ENCODE measurements at places on chromosomes 4 and X.

DNA sequence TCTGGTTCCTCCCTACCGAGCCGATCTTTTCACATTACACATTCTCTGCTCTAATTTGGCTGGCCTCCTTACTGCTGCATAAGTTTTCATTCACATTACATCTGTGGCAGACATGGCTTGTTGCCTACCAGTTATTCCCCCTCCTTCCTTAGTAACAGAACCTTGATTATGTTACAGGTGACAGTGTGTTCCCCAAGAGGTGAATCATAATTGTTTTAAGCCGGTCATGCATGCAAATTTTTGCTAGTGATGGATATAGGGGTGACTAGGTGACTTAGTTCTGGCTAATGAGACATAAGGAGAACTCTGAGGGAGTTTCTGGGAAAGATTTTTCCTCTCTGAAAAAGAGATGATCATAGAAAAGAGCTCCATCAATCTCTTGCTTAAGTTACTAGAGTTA is 8.4 kb upstream of the LAMP2 start:
- DNase-seq, result no peak

GRCh38 chrX:41739871-41740270 is 15.9 kb downstream of the GPR82 start:
- no peak for DNase-seq

- DNase-seq, result no peak
Observed at GRCh38 chr4:11149612-11150259, 279.0 kb downstream of the HS3ST1 start.

DNA sequence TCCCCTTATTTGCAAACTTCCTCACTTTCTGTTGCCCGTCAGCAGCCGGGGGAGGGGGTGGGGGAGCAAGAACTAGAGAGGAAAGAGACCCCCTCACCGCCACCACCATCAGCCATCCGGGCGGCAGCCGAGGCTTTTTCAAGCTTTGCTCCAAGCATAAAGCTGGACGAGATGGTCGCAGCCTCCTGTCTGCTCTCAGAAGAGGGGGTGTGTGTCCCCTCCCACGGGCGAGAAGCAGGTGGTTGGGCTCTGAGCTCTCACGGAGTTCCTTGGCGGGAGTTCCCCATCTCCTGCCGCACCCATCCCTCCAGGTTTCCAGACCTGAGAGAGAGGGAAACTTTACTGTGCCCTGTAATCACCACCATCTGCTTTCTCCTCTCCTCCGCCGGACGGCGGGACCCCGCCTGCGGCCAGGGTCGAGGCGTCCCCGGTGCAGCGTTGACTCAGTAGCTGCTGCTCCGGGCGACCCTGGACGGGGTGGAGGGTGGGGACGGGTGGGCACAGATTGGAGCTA is 4.7 kb upstream of the ARX start:
- no peak for DNase-seq

GRCh38 chrX:85215946-85216345 is 27.6 kb downstream of the SATL1 start:
- DNase-seq, result no peak

- DNase-seq, result no peak
Observed at GRCh38 chr4:47493238-47494123, 8.4 kb downstream of the ATP10D start.

DNA sequence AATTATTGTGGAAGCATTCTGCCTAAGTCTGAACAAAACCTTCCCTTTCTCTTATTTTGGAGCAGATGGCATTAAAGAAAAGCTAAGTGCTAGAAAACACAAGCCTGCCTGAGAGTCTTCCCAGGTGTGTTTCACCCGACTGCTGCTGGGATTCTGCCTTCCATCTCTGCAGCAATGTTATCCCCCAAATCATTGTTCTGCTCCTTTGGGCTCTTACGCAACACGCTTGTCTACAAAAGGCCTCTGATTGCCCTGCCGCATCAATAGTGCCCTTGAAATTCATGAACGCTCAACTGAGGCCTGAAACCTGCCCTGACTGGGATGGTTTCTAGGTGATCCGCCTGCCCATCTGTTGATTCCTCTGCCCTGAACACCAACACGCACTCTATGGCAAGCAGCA is 80.3 kb downstream of the SEL1L3 start:
- no peak for DNase-seq

DNA sequence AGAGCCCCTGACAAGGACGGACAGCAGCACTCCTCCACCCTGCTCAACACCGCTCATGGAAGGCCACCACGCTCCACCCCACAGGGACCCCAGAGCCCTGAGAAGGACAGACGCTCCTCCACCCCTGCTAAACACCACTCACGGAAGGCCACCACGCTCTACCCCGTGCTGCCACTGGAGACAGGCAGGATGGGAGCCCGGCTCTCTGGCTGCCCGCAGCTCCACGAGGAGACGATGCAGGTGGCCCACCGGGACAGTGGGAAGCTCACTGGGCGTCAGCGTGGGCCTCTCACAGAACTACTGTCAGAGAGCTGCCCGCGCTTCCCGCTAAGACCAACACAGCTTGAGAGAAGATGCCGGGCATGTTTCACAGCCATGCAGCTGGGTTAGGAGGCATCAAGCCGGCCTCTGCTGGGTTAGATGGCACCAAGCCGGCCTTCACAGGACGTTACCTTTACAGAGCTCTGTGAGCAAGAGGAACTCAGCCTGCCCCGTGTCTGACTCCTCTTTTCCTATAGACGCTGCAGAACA is 20.8 kb downstream of the GAK start:
- DNase-seq, result no peak

DNA sequence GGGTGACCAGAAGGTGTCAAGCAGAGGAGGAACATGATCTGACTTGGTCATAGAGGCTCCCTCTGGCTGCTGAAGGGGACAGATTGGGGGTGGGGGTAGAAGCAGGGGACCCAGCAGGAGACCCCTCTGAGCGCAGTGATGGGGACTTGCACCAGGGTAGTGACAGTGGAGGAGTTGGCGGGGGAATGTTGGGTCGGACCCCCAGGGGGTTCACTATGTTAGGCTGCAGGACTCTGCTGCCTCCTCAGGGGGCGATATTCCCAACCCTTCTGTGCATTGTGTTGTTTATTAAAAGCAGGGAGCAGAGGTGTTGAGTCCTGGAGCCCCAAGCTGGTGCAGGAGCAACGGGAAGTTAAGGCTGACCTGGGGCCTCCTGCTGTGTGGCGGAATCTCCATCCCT is 8.8 kb downstream of the WDR13 start:
- no peak for DNase-seq

- DNase-seq, result no peak
Observed at GRCh38 chr4:155887847-155888570, 15.5 kb upstream of the TDO2 start.

- DNase-seq, result no peak
Observed at GRCh38 chr4:152309418-152309817, 226.5 kb downstream of the FBXW7 start.

DNA sequence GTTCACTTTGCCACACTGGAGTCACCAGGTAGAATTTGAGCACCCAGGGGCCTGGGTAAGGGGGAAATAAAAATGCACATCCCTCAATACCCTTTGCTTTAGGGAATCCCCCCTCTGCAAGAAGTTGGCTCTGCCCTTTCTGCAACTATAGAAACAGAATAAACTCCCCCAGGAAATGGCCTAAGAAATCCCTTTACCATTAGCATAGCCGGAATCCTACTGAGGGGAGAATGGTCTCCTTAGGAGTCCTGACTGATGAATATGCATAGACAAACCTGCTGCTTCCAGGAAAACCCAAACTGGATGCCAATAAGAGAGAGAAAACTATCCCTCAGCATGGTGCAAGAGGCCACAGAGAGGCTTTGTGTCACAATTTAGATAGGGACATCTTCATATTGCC is 11.0 kb downstream of the EFHC2 start:
- no peak for DNase-seq

DNA sequence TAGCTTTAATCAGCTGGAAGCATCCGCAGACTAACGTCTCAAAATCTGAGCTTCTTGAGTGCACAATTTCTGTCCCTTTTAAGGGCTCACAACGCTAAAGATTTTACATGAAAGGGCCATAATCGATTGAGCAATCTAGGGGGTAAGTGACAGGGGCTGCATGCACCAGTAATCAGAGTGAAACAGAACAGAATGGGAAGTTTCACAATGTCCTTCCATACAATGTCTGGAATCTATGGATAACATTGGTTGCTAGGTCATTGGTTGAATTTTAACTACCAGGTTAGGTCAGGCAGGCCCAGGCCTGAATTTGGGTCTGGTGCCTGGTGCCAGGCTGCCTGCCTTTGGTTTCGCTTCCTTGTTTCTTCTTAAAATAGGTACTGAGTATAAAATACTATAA is 42.0 kb upstream of the MTMR8 start:
- DNase-seq, result no peak

- no peak for DNase-seq
Observed at GRCh38 chr4:155929833-155930232, 23.8 kb downstream of the CTSO start.

DNA sequence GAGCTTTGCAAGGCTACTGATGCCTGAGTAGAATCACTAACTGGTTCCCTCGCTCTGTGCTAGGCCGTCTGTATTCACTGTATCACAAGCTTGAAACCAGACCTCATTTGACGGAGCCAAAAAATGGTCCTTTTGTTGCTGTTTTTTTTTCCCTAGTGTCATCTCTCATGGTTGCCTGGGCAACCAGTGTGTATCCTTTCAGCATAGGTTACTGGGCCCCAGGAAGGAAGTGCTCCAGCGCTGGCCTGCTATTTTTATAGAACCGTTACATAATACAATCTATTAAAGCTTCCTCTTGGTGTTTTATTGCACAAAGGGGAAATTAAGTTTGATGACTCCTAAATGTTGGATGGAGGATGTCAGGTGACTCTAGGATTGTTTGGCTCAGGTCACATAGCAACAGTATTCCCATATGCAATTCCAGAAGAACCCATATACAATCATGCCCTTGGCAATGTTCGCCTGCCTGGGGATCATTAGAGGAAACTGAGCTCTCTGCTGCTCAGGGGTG is 220.4 kb downstream of the SPRY1 start:
- no peak for DNase-seq

- peak; percentile 26 for DNase-seq
Observed at GRCh38 chr4:173013232-173013930, 155.2 kb upstream of the GALNT7 start.

All from astrocyte of the cerebellum (primary cell).